ENCODE measurements at places on chromosomes 3 and 15.
A peak's percentile ranks its signal among the peaks of the same experiment; 100 is the strongest.

DNA sequence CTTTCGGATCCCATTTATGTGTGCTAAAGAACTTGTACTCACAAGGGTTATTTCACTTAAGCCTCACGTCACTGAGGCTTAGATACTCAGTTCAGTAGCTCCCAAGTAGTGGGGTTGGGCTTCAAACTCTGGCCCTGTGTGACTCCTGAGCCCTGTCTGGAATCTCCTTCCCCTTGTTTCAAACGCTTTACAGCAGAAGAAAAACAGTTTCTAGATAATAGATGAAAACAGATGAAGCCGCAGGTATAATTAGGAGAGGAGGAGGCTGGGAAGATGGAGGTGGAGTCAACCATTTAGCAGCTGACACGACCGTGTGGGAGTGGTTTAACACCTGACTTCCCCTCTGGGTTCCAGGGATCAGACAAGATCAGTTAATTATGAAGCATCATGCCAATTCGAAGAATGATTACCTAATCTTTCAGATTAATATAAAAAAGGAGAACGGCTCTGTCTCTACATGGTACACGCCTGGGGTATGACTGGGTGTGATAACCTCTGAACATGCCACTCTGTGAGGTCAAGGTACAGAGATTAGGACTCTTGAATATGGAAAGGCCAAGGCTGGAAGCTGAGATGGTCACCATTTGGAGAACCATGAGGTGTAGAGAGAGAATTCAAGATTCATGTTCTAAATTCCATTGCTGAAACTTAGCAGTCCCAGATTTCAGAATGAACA is 31.1 kb downstream of the TPM1 start:
- no peak for DNase-seq

DNA sequence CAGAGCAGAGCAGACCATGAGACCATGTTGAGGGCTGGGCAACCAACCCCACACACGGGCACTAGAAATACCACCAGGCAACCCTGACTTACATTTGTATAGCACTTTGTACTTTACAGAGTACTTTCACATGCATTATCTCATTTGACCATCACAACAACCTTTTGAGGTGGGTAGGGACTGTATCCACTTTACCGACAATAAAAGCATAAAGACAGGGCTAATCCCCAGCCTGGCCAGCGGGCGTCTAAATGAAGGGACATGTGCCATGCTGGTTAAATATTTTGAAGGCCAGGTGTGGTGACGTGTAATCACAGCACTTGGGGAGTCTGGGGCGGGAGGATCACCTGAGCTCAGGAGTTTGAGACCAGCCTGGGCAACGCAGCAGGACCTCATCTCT is 23.6 kb downstream of the RASGRP1 start:
- DNase-seq: no peak

- DNase-seq: peak; percentile 93
Measured at GRCh38 chr3:53238051-53238850, 17.6 kb downstream of the TKT start.

DNA sequence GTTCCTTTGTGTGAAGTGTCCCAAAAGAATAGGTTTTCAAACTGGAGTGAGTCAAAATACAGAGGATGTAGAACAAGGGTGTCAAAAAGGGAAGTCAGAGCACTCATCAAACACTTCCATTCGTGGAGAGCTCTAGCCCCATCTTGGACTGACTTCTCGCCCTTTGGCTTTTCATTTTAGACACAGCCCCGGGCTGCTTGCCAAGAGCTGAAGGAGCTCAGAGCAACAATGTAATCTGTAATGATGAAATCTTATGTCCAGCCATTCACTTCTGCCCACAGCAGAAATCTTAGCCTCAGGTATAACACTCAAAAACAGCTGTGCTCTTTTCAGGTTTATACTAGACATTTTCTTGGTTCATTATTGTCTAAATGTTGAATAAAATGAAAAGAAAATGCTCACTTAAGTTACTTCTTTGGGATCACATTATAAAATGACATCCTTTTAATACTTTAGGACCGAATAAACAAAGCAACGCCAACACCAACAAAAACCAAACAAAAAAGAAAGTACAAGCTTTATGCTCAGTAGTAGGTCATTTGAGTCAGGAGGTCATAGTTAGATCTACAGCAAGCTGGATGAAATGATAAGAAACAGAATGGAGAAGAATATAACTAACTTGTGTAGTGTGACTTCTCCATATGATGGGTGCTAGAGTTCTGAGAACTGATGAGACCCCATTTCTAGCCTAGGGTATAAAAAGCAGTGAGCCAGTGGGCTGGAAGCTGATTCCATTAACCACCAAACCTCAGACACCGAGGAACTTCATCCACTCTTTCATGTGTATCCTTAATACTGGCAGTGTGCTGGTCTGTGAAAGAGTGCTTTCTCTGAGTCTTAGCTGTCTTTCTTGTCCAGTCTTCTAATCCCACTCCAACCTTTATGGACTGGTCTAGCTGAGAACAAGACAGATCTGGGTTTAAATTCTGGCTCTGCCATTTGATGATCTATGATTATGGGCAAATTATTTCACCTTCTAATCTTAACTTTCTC is 131.8 kb upstream of the SLC7A14 start:
- DNase-seq: peak; percentile 51

DNA sequence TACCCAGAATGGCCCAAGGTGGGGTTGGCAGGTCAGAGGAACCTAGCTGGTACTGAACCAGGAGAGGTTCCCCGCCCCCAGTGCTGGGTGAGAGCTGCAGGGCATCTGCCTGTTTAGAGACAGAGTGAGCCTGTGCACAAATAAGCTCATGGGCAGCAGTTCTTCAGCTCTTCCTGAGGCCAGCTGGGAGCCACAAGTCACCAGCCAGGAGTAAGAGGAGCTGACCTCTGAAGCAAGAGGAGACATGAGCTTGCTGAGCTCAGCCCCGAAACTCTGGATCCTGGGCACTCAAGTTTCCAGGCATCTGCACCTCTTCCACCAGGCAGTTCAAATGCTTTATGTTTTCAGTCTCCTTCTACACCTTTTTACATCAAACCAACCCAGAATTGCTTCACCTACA is 2.1 kb downstream of the RTP2 start:
- DNase-seq: no peak

DNA sequence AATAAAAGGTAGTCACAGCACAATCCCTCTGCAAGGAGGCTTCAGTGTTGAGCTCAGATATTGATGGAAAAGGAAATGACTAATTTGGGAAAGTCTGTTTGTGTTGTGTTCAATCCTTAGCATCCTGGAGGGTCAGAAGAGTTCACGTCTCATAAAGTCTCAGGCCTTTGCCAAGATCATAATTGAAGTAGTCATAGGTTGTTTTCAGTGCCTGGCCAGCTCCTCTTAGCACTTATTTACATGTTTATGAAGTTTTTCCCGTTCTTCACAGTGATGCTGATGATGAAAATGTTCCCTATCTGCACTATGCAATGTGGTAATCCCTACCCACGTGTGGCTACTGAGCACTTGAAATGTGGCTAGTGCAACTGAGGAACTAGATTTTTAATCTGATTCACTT is 61.6 kb upstream of the TGFBR2 start:
- DNase-seq: peak; percentile 99

DNA sequence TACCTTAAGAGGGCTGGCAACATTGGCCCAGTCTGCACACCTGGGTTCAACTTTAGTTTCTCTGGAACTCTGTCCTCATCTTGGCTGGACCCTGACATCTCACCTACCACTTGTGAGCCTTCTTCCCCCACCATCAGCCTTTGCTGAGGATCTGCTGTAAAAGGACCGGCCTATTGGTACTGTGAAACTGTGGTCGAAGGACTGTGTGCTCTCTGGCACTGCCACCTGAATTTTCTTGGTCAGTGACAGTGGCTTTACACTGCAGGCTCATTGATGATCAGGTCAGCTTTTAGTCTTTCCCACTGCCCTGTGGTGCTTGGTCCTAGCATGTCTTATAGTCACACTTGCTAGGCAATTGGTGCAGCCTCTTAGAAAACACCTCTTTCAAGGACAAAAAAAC is 86.9 kb downstream of the PEX5L start:
- no peak for DNase-seq

DNA sequence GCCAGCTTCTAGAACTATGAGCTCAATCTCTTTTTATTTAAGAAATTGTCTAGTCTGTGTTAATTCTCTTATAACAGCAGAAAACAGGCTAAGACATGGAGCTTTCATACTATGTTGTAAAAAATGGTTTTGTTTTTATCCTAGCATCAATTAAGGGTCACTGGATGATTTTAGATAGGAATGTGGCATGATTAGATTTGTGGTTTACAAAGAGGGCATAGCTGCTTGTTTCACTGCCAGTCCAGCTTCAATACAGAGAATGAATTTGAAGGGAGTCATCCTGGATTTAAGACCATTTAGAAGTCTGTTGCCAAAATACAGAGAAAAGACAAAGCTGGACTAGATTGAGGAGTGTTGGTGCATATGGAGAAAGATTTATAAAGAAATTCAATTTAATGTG is 532.6 kb upstream of the CCDC54 start:
- DNase-seq: no peak

DNA sequence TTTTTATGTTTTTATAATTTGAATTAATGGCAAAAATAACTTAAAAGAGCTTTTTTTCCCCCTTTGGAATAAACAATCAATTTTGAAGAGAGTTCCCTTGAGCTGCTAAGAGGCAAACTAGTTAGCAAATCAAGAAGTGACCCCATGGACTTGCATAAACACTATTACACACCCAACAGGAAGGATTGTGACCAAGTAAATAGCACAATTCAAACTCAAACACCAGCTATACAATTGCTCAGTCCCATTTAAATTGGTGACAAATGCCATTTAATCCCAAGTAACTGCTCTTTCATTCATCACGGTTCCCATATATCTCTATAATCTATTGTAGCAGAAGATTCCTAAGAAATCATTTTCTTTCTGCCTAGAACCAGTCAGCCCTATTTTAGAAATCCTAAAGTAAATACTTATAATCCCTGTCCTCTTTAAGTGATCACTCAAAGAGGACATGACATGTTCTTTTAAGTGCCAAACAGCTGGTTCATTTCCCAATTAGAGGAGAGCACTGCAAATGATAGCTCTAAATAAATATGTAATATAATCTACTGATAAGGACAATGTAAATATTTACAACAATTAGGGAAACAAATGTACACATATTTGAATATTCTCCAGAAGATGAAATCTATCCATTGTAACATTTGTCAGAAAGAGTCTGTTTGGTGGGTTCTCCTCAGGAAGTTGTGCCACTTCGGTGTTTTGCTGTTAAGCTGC is 137.8 kb upstream of the ADAMTS9 start:
- DNase-seq: no peak

- DNase-seq: peak; percentile 31
Measured at GRCh38 chr3:113287803-113288648, 76.7 kb downstream of the BOC start.

- no peak for DNase-seq
Measured at GRCh38 chr3:64586952-64587351, 100.8 kb downstream of the ADAMTS9 start.
